ENCODE measurements at places on chromosomes 16 and 17. TPM values are rescaled to one million over a fixed set of nuclear protein-coding genes. Genes with fewer than 3 reads are reported as not detected.

DNA sequence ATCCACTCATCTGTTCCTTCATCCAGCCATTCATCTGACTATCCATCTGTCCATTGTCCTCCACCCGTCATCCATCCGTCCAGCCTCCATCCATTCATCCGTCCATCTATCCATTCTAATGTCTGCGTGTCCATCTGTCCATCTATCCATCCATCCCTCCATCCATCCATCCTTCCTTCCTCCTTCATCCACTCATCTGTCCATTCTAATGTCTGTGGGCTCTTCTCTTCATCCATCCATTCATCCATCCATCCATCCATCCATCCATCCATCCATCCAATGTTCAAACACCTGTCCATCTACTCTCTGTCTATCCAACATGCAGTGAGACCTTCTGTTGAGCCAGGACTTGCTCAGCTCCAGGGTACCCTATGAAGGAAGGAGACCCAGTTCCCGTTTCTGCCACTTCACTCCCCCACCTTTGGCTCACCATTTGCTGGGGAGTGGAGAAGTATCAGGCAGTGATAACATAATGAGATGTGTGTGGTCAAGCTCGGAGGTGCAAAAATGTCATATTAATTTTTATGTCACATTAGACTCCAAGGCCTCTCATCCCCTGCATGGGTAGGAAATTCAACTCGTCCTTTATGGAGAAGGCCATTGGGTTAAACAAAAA lies 36.5 kb upstream of the ADGRG1 start:
- no peak for DNase-seq

GRCh38 chr16:22665048-22665797 lies 148.7 kb upstream of the HS3ST2 start:
- no peak for DNase-seq

- no peak for DNase-seq
These were observed 10.4 kb downstream of the KPNB1 start for GRCh38 chr17:47660064-47660492.

- DNase-seq: no peak
These were observed 30.9 kb upstream of the DUSP14 start for GRCh38 chr17:37458805-37459204.

Gene C17orf107
- 2.7 TPM for total RNA-seq

Gene PLLP
- 104 TPM for total RNA-seq

- no peak for DNase-seq
These were observed 19.7 kb downstream of the ALKBH5 start for GRCh38 chr17:18203308-18203707.

DNA sequence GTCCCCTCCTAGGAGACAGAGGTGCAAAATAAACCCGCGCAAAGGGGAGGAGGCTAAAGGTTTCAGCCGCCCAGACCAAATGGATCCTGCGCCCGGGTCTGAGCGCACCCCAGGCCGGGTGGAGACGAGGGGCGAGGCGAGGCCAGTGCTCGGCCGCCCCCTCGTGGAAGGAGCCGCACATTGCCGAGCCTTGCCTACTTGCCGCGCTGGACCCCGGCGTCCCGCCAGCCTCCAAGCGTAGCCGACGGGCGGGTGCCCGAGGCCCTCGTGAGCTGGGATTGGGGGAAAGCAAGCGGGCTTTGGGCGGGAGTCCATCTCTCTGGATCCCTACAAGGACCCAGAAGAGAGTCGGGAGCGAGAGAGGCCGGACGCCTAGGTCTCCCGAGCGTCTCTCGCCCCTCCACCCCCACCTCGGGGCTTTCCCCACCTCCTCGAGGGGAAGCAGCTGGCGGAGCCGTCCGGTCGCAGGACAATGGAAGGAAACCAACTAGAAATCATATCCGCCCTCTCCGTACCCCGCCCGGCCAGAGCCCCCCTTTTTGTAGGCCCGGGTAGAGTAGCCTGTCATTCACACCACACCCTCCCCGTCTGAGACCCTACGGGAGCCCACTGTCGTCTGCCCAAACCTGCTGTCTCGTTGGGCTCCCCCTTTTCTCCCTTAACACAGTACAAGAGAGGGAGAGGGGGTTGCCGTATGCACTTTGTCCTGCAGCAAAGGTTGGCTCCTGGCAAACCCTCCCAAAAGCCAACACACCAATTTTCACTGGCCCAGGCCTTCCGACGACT lies 664 bp upstream of the BCL6B start:
- peak; percentile 89 for DNase-seq

Gene SYT17
- 13.7 TPM for total RNA-seq

Gene ABCC6
- total RNA-seq: 42.5 TPM

GRCh38 chr16:13521356-13521755 lies 398.6 kb upstream of the ERCC4 start:
- no peak for DNase-seq

Gene MBTPS1
- 97.5 TPM for total RNA-seq

- DNase-seq: no peak
These were observed 5.1 kb downstream of the SNAI3 start for GRCh38 chr16:88681084-88681680.

Gene NPIPB9
- total RNA-seq: 3.5 TPM

- no peak for DNase-seq
These were observed 486 bp downstream of the PIGS start for GRCh38 chr17:28570716-28571360.

Gene SDR42E2
- total RNA-seq: 0.14 TPM
